ENCODE measurements at places on chromosomes 3 and 15.

DNA sequence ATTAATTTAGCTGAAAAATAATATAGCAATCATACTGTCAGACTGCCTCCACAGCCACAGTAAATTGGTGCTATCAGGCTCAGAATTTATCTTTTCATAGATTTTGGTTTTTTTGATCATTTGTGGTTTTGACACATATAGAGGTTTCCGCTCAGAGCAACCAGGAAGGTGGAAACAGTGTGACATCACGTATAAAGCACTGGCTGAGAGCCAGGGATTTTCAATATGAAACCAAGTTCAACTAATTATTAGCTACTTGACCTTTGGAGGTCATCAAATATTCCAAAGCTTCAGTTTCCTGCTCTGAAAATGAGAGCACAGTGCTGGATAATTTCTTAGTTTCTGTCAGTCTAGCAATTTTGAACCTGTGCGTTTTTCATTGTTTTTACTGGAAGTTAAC is 433.8 kb upstream of the SUCLG2 start:
- DNase-seq = no peak

DNA sequence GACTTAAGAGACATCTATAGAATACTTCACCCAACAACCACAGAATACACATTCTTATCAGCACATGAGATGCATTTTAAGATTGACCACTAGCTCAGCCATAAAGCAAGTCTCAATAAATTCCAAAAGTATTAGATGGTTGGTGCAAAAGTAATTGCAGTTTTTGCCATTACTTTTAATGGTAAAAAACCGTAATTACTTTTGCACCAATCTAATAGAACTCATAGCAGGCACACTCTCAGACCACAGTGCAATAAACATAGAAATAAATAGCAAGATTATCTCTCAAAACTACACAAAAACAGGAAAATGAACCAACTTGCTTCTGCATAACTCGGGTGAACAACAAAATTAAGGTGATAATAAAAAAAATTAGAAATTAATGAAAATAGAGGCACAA is 33.7 kb upstream of the PPM1L start:
- DNase-seq = no peak

GRCh38 chr3:42014458-42014920 is 52.6 kb upstream of the ULK4 start:
- DNase-seq = no peak

DNA sequence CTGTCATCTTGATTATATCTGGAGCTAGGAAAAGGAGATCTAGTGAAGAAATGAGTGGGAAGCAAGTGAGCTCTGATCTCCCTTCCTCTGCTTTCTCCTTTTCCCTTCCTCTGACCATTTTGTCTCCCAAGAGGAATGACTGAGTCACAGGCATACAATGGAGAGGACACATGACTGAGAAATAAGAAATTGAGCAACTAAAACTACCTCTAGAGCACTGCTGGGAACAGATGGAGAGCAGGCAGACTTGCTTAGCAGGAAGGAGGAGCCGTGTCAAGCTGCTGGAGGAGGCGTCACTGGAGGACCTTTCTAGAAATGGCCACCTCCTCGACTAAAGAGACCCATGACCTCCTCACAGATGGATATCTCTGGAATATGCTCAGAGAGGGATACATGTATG is 66.9 kb upstream of the MYO5C start:
- DNase-seq = no peak

DNA sequence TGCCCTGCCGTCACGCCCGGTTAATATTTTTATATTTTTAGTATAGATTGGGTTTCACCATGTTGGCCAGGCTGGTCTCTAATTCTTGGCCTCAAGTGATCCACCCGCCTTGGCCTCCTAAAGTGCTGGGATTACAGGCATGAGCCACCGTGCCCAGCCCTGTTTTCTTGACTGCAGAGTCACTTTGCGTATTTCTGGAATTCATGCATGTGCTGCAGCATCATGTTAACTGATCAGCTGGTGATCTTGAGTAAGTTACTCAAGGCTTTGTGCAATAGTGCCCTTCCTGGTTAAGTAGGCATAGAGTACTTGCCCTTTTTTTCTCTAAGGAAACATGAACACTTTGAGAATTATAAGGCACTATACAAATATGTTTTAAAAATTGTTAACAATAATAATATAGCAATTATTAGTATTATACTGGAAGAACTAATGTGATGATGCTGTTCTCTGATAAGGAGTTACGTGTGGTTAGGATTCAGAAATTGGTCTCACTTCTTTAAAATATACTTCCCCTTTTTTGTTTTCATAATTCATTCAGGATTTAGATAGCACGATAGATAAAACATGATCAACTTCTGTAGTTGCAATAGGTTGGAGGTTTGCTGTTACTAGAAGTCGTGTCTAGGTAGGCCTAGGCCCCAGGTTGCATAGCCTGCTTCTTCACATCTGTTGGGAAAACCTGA is 33.6 kb downstream of the GPR171 start:
- no peak for DNase-seq

- DNase-seq = no peak
These were observed 124.7 kb upstream of the NANOGP8 start for GRCh38 chr15:35209838-35210237.

- no peak for DNase-seq
These were observed 13.2 kb downstream of the STOML1 start for GRCh38 chr15:73978896-73979295.

DNA sequence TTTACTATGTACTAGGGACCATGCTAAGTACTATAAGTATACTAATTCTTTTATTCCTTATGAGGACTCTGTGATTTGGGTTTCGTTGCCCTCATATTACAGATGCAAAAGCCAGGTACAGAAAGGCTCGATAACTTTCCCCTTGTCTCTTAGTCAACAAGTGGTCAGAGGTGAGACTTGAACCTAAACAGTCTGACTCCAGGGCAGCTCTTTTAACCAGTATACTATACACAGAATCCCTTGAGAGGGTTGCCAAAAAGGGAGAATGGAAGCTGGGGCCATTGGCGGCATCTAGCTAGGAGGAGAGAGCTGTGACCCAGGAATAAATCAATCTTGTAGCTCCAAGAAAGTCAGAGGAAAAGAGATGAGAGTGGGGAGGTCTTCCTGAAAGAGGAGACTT is 92.4 kb downstream of the TOP2B start:
- no peak for DNase-seq

- DNase-seq = no peak
These were observed 33.8 kb upstream of the TFRC start for GRCh38 chr3:196115678-196116083.

- no peak for DNase-seq
These were observed 19.8 kb upstream of the GYG1 start for GRCh38 chr3:148971401-148972163.

DNA sequence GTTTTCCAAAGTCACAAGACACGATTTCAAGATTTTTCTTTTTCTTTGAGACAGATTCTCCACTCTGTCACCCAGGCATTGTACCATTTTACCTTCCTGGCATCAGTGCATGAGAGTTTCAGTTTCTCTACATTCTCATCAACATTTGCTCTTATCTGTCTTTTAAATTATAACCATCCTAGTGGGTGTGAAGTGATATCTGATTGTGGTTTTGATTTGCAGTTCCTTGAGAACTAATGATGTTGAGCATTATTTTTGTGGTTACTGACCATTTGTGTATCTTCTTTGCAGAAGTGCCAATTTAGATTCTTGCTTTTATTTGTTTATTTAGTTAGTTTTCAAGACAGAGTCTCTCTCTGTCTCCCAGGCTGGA is 41.2 kb downstream of the ADIPOQ start:
- DNase-seq = no peak

DNA sequence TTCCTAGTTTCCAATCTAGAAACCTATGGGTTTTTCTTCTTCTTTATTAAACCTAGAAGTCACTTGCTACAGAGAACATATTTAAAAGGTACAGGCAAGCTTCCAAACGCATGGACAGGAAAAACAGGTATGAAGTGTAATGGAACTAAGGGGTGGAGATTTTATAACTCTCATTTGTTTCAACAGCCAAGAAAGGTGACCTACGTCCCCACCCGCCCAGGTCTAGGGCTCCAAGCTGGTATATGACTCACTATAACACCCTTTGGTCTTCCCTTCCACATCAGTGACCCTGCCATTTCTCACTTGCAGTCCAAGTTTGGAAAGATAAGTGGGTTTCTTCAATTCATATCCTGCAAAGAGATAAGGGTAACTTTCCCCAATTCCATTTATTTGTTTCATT is 6.0 kb upstream of the LIPH start:
- DNase-seq = no peak

- DNase-seq = no peak
These were observed 9.5 kb upstream of the NR2F2 start for GRCh38 chr15:96320703-96321638.

DNA sequence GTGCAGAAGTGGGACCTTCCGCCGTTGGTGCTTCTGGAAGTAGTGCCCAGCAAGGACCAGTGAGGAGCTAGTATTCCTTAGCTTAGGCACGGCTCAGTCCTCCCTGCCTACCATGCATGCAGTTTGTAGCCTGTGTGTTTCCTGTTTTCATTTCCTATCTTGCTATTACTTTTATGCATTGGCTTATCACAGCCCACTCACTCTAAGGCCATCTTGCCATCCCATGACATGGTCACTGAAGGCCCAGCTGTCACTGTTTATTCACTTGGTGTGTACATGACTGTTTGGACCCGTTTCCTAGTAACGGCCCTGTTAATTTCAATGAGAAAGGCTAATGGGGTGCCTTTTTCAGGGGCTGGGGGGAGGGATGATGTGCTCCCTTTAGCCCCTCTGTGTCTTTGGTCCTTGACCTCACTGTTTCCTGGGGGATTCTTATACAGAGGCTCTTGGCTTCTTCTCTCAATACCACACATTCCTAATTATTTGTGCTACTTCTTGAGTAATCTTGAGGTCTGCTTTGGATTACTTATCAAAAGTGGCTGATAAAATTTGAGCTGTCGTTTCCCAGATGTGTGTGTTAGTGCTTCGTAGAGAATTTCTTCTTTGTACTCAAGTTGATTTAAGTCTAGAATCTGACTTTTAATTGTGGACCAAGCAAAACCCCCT is 24.5 kb upstream of the TRAK1 start:
- no peak for DNase-seq

GRCh38 chr15:69999392-70000085 is 98.2 kb downstream of the TLE3 start:
- DNase-seq = no peak

DNA sequence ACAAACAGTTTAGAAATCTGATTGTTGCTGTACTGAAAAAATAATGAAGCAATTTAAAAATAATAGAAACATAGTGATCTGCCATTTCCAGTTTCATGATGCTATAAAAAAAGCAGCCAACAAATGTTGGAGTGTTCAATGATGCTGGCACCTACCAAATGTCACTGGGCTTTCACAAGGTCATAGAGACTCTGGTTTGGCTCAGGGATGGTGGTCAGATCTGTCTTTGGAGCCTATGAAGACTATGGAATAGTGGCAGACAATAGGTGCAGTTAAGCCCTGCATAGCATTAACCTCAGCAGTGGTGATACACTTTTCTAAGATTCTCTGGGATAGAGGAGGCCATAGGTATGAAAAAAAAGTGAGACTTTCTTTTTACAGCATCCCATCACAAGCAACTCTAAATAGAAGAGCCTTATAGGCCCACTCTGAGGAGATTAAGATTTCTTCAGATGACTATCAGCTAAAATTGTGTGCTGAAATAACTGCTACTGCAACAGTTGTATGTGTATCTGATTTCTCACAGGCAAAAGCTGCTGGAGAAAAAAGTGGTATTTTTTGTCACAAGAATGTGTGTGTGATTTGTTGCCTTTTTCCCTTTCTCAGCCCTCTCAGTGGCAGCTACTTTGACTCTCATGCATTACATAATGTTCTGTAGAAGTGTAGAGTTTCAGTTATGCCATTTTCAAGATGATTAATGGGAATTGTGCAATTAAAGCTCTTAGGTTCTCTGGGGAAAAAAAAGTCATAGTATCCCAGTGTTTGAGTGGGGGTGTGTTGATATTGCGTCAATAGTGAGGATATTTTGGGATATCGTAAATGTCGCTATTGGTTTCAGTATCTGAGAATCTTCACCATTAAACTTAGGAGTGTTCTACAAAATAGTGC is 137.4 kb downstream of the MBNL1 start:
- no peak for DNase-seq

- no peak for DNase-seq
These were observed 155.3 kb downstream of the NR1I2 start for GRCh38 chr3:119937229-119937628.

DNA sequence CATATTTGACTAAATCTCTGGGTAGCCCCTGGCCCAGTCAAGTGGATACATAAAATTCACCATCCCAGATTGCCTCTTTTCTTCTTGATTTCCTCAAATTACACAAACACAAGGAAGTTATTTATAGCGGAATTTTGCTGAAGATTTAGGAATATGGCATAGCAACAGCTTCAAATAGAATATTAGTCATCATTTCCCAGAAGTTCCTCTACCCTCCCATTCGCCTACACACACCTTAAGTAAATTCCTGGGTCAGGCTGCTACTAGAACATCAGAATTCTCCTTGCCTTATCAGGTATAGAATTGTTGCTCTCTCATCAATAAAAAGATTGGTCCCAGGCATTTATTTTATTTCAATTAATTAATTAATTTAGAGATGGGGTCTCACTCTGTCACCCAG is 31.6 kb downstream of the MESD start:
- no peak for DNase-seq

DNA sequence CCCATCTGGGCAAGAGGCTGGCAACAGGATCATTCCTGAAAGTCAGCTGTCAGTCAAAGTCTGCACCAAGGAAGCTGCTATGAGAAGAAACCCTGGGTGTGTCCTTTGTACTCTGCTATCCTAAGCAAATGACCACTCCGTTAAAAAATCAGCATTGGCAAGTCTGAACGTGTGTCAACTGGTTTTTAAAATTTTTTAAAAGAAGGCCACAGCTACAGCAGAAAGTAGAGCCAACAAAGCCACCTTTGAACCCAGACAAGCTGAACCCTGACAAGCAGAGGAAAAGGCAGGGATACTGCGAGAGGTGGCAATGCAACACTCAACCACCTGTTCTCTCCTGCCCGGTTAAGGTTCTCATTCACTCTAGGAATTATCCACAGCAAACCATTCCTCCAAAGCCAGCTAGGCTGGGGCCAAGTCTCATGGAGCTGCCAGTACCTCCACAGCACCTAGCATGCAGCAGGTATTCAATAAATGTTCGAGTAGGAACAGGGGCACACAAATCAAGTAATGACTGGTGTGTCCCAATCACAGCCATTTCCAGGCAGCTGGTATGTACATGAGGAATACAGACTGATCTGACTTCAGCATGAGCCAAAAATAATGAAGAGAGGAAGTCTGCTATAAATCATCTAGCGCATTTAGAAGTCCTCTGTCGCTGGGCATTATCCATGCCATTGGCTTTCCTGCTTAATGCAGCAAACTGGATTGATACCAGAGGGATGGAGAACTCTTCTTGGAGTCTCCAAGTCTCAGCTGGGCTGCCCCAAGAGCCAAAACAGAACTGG is 76.0 kb downstream of the ADCY5 start:
- no peak for DNase-seq

DNA sequence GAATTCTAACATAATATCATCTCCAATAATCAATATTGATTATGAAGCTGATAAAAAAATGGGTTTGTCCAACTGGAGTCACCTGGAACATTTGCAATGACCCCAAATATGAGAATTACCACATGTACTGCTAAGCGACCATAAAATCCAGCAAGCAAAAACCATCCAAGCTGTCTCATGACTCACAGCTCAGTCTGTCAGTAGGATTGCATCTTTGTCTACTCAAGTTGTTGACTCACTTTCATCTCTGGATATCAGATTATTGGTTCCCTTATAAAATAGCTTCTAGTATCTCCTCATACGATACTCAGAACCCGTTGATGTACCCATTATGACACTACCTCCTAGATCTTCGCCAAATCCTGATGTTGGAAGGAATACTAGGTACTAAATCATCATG is 209.8 kb upstream of the ATP11B start:
- DNase-seq = no peak

Data from hypothalamus (tissue), 51 donors.